ENCODE measurements at places on chromosomes 3 and 15.

DNA sequence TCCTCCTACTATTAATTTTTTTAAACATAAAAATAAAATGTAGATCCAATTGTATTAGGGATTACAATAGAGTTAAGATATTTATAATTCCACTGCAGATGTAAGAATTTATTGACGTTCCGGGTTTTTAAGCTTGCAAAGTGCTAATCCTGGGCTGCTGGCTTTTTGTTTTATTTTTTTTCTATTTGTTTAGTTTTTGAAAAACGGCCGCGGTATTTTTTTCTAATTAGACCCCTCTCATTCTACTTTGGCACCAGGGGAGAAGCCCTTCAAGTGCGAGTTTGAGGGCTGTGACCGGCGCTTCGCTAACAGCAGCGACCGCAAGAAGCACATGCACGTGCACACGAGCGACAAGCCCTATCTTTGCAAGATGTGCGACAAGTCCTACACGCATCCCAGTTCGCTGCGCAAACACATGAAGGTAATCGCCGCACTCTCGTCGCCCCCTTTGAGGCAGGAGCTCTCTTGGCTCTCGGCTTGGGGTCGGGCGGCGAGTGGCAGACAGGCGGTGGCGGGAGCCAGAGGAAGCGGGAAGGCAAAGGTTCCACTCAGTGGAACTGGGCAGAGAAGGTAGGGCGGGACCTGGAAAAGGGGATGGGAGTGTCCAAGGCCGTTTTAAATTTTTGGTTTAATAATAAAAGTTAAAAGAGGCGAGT is 3.2 kb downstream of the ZIC1 start:
- no peak for DNase-seq

- DNase-seq = no peak
Observed at GRCh38 chr3:143071776-143072175, 47.8 kb upstream of the CHST2 start.

DNA sequence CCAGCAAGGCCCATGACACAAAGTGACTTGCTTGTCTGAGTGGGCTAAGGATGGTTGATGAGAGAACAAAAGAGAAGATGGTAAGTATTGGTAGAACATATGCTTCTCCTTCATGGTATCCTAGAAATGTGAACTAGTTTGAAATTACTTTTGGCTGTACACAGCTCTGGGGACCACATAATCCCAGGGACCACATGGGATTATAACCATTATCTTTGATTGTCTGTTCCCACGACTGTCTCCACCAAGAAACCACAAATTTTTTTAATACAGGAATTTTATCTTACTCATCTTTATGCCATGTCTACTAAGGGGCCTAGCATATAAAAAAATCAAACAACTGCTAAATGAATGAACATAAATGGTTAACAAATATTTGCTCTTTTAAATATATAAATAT is 155.3 kb upstream of the PRICKLE2 start:
- no peak for DNase-seq

- no peak for DNase-seq
Observed at GRCh38 chr15:81516461-81516860, 142.4 kb upstream of the TMC3 start.

DNA sequence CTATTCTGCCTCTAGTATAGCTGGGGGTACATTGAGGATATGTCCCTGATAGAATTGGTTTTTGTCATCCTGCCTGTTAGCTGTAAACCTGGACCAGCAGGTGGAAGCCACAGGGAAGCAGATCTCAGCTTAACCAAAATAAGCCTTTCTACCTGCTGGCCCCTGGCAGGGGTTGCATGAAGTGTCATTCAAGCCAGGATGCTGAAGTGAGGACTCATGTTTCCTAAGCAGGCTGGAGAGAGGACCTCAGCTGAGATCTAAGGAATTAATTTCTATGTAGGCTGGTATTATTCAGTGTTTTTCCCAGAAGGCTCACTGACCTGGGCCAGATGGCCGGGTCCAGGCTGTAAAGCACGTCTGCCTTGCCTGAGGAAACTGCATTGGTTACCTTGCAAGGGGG is 128.9 kb downstream of the MEGF11 start:
- DNase-seq = no peak

GRCh38 chr15:101538177-101538576 is 48.7 kb upstream of the PCSK6 start:
- DNase-seq = no peak
